ENCODE measurements at places on chromosomes 1 and 21.

- no peak for DNase-seq
Observed at GRCh38 chr1:111279144-111279543, 11.5 kb upstream of the CHIA start.

DNA sequence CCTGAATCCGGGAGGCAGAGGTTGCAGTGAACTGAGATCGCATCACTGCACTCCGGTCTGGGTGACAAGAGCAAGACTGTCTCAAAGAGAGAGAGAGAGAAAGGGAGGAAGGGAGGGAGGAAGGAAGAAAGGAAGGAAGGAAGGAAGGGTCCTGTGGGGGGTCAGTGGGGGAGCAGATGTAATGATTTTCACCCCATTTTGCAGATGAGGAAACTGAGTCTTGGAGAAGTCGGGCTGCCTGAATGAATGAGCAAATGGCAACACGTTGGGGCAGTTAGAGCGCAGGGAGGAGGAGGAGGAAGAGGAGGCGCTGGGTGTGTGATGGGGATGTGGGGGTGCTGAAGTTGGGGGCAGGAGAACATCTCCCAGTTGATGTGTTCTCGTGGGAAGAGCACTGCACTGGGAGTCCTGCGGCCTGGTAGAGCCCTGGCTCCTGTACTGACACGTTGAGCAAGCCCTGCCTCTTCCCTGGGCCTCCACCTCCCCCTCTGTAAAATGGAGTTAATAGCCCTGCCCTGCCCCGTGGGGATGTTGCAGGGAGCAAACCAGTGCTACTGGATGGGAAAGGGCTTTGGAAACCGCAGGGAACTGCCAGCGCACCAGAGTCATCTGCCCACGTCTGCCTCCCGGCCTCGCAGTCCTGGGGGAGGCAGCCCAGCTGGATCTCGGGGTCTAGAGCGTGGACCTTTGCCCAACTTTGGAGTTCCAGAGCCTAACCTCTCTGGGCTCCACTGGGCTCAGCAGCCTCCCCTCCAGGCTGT lies 103.2 kb upstream of the CASZ1 start:
- no peak for DNase-seq

GRCh38 chr1:168320800-168321450 lies 40.2 kb downstream of the TBX19 start:
- no peak for DNase-seq

GRCh38 chr1:38045401-38046332 lies 926 bp downstream of the POU3F1 start:
- DNase-seq: no peak

GRCh38 chr1:247077876-247078257 lies 744 bp downstream of the ZNF670 start:
- DNase-seq: no peak

- DNase-seq: no peak
Observed at GRCh38 chr1:22557341-22557950, 5.8 kb upstream of the EPHA8 start.

Measured in activated T-cell treated with anti-CD3 and anti-CD28 coated beads for 24 hours (primary cell).